ENCODE measurements at places on chromosomes 16 and 17. TPM values are rescaled to one million over a fixed set of nuclear protein-coding genes. Genes with fewer than 3 reads are reported as not detected.

Gene PPM1E
- total RNA-seq: not detected

Gene MILR1
- total RNA-seq: 9.4 TPM

Gene NOG
- total RNA-seq: not detected

GRCh38 chr16:11235703-11235991 is 20.4 kb downstream of the SOCS1 start:
- DNase-seq: no peak

DNA sequence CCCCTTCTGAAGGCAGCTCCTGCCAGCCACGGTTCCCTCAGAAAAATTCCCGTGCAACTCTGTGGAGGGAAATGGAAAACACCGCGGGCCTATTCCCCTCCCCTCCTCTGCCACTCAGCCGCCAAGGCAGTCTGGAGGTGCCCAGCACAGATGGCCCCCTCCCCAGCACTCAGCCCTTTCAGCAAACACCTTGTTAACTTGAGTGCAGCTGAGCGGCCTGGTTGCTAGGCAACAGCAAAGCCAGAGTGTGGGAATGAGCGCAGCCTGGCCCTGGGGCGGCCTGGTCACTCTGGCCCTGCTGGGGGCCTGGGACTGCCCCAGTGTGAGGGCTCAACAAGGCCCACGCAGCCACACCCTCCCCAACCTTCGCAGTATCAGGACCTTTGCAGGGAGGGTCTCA is 32.8 kb downstream of the CACNA1G start:
- no peak for DNase-seq

- DNase-seq: no peak
These were observed 1.3 kb downstream of the WNK4 start for GRCh38 chr17:42781639-42782165.

DNA sequence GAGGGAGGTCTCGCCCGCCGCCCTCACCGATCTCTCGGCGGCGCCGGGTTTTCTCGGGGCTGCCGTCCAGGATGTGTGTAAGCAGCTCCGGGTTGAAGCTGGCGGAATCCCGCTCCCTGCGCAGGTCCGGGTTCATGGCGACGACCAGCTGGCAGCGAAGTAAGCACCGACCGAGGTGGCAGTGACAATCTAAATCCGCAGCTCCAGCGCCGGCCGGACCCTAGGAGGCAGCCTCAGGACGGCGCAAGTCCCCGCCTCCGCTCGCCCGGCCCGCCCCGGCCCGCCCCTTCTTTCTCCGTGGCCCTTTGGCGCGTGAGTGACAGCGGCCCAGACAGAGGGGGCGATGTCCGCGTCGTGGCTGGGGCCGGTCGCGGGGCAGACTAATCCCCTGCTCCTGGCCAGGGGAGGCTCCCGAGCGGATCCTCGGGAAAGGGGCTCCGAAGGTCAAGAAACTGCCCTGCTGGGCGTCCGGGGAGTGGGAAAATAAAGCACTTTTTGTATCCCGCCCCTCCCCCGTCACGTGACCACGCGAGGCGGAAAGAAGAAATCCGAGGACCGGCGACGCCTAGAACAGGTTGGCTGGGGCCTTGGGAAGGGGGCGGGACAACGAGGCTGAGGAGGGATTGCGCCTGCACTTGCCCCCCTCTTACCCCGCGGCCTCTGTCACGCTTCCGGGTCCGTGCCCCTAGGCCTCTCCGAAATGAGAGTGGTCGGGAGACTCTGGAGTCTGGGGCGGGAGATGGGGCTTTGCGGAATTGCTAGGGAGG is at the start of the genes ACOX1 and TEN1:
Gene ACOX1, minus strand, starts transcription at position 229 of the 767 bp plus-strand sequence. Its CDS starts 93 bp downstream, at position 136.
Gene TEN1, plus strand, starts transcription at position 303 of the 767 bp plus-strand sequence. CDS start 6,953 bp downstream, outside the sequence.
- peak; percentile 98 for DNase-seq

Data from B cell (primary cell).